ENCODE measurements at places on chromosomes 7 and 10.

DNA sequence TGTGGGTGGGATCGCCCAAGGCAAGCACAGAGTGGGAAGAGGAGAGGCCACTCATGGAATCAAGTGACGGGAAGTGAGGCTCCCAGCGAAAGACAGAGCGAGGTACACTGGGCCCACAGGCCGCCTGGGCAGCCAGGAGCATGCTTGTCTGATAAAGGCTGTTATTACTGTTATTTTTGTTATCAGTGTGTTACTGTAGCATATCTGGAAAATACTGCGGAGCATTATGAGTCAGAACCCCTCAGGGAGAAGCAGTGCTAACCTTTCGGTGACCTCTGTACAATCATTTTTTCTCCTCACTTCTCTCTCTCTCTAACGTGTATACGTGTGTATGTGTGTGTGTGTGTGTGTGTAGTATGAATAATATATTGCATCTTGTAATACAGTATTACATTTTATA, 3.8 kb upstream of the TCERG1L start:
- DNase-seq, result no peak

- DNase-seq, result no peak
Observed at GRCh38 chr10:28788762-28789161, 111.4 kb downstream of the BAMBI start.

GRCh38 chr7:50710441-50711154, 72.1 kb downstream of the GRB10 start:
- no peak for DNase-seq

DNA sequence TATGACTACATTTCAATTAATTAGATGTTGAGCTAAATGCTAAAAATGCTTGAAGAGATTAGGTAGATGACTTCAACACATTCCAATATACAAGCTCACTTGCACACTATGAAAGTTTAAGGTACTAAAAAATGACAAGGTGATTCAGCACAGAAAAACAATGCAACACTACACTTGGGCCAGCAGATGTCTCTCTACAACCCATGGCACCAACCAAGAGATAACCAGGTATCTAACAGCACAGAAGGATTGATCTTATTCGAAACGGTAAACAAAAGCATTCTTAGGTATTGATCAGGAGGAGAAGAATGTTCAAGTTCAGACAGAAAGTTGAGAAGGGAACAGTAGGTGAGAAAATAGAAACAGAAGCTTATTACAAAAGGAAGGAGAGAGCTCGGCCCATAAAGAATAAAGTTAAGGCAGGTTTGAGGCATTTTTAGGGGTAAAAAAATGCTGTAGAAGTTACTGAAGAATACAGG, 248.2 kb upstream of the KLF14 start:
- no peak for DNase-seq

- DNase-seq, result no peak
Observed at GRCh38 chr7:150753239-150753638, 16.0 kb downstream of the GIMAP5 start.
